ENCODE measurements at places on chromosomes 7 and 10.

DNA sequence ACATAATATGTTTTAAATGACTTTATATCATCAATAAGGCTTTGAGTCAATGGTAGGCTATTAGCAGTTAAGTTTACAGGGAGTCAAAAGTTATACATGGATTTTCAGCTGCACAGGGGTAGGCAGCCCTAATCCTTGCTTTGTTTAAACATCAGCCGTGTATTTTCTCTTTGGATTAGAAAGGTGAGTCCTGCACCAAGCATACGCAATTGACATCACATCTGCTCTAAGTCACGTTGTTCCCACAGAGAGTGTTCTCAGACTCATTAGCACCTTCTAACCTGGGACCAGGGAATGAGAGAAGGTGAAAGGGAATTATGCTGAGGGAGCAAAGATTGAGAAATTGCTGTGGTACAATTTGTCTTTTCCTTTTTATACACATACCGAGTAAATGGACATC, 148.6 kb upstream of the ZNF804B start:
- DNase-seq: no peak

DNA sequence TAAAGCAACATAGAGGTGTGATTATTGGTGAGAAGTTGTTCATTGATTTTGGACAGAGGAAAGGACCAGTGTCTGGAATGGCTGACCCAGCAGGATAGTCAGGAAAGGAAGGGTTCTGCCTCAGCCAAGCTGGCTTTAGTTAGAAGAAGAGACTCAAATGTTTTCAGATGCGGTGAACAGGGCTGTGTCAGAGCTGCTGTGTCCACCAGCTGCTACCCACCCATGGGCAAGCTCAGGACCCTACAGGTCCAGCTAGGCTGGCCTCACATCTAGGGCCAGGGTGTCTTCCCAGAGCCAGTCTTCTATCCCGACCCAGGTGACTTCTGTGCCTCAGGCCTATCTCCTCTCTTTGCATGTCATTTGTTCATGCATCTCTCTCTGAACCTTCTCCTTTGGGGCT, 37.3 kb upstream of the CXCL12 start:
- no peak for DNase-seq

GRCh38 chr7:136247211-136247610, 270.1 kb upstream of the MTPN start:
- no peak for DNase-seq

DNA sequence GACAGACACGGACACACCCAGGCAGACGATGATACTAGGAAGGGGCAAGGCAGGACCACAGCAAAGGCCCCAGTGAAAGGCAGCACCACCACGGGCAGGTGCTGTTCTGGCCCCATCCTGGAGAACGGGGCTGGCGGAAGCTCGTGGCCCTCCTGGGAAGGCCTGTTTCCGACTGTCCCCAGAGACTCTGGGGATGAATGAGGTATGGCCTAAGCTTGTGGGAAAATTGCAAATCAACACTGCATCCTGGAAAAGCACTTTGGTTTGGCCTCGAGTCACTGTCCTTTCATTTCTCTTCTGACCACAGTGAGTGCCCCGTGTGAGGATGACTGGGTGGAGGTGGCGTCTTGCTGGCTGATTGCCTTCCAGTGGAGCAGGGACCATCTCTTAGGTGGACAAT, 81.6 kb upstream of the ANLN start:
- no peak for DNase-seq

DNA sequence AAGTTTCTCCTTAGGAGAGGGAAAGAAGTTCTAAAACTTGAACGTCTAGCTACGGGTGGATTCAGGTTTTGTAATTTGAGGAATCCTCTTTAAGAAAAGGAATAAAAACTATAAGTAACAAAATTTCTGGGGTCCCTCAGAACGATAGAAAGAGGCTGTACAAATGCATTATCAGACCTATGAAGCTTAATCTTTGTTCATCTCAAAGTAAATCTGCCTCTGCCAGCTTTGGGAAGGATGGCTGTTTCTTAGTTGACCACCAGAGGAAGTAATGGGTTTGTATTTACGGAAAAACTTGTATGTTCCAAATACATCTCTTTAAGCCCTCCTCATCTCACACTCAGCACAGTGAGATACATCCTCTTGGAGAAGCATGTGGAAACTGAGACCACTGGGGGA, 864 bp downstream of the PSTK start:
- no peak for DNase-seq

GRCh38 chr10:132909491-132910071, 32.8 kb downstream of the CFAP46 start:
- DNase-seq: no peak

DNA sequence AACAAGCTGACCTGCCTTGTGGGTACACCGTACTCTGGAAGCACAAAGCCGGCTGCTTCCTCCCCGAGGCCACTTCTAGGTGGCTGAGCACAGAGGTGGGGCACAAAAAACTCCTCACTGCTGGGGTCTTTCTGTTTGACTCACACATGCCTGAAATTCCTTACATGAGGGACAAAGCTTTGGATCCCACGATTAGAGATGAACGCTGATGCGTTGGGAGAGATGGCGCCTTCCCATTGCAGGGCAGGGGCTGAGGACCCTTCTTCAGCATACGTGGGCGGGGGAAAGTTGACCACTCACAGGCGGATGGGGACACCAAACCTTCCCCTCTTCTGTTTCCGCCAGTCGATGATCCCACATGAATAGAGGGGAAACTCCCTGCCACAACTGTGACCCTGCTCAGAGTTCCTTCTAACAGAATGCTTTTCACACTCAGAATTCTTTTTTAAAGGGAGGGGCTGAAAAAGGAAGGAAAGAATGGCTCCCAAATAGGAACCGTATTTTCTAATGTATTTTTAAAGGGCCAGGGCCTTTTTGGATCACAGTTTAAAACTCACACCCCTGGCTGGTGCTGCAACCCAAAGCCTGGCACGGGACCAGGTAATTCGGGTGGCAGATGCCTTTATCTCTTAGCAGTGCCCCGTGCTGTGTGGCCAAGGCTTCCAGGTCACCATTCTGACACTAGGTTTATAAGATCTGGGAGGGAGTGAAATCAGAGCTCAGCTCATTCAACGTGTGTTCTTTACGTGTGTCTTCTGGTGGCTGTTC, 134.0 kb downstream of the PRKAG2 start:
- DNase-seq: peak; percentile 28

DNA sequence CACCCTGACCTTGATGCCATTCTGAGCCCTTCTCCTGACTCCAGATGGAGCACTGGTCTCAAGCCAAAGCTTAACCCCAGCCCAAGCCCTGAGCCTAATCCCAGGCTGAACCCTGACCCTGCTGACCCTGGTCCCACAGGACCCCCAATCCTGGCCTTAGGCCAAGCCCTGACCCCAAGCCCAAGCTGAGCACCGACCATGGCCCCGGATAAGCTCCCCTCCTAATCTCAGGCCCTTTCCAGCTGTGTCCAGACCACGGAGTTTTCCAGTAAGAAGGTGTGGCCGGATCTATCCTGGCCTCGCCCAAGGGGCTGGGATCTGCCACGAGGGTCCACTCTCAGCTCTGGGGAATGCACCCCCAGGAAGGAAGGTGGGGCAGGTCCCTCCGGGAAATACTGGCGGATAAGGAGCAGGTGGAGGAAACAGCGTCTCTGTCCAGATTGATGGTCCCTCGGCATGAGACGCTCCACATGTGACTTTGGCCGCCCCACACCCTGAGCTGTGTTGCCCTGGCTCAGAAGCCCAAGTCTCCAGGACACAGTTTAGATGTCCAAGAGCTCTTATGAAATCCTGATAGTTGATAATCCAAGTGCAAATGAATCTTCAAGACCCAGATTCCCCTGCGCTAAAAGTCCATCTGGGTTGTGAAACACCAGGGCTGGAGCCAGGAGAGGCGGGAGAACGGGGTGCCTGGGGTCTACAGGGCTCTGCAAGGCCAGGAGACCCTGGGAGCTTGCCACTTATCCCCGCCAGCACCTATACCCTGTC, 10.4 kb downstream of the ELN start:
- DNase-seq: no peak

- no peak for DNase-seq
These were observed 8.3 kb upstream of the ZC3HAV1L start for GRCh38 chr7:139043823-139044812.

GRCh38 chr7:111869280-111869679, 307.0 kb upstream of the IMMP2L start:
- DNase-seq: no peak

GRCh38 chr10:97627731-97628130, 5.6 kb downstream of the MORN4 start:
- DNase-seq: no peak

DNA sequence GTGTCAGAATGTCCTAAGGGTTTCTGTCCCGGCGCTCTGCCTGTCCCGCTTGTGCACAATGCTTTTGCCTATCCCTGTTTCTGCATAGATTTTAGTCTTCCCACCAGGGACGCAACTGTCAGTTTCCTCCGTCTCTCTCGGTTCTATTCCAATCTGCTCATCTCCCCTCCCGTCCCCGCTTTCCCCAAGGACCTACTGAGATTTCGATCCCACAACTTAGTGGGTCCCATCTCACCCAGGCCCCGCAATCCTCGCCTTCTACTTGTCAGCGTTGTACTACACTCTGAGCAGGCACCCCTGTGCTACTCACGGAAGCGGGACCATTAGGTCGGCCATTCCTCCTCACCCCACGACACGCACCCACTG, 519 bp upstream of the ZNF655 start:
- no peak for DNase-seq

- no peak for DNase-seq
These were observed 188.9 kb downstream of the ADAM12 start for GRCh38 chr10:126199221-126199998.

DNA sequence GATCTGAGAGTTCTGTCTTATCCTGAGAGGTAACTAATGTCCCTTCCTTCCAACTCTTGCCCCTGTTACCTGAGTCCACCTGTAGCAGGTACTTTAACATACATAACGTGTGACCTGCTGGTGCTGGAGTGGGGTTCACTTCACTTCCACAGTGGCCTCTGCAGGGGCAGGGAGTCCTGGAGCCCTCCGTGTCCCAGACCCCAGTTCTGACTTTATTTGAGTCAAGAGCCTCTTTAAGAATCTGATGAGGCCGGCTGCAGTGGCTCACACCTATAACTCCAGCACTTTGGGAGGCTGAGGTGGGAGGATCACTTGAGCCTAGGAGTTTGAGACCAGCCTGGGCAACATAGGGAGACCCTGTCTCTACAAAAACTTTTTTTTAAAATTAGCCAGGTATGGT, 117.0 kb upstream of the RET start:
- no peak for DNase-seq
